ENCODE measurements at places on chromosomes 7 and 10.

DNA sequence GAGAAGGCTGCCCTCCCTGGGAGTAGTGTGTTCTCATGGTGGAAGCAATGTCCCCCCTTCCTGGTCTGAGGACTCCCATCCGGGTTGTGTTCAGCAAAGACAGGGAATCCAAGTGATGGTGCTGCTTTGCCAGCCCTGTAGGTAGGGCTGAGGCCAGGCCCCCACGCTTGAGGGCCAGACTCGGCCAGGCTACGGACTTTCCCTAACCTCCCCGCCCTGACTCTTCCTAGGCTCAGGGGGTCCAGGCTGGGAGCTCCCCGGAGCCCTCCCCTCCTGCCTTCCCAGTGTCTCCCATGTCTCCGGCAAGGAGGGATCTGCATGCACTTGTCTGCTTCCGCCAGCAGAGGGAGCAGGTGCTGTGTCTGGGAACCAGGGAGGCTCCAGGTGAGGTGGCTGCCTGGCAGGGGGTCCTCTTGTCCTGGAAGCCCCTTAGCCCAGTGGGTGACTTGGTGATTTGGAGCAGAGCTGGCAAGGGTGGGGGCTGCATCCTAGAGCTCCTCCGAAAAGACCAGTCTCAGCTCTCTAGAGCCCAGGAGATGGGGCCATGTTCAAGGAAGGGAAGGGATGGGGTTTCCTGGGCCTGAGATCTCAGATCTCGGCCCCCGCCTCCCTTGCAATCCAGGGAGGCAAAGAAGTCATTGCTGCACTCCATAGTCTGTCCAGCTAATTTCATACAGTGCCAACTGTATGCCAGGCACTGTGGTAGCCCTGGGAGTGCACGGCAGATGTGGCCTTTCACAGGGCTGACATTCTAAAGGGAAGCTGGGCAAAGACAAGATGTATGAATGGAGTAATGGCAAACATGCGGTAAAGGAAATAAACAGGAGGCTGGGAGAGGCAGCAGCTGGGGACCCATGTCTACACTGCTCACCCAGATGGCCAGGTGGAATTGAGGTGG, 20.3 kb upstream of the SFRP5 start:
- DNase-seq: peak; percentile 58

GRCh38 chr7:90715067-90715466, 118.9 kb downstream of the CDK14 start:
- no peak for DNase-seq

GRCh38 chr7:45486575-45486974, 87.6 kb upstream of the ADCY1 start:
- no peak for DNase-seq

- no peak for DNase-seq
Measured at GRCh38 chr10:131075218-131075770, 236.2 kb downstream of the TCERG1L start.

GRCh38 chr7:80924090-80924489, 5.2 kb upstream of the SEMA3C start:
- no peak for DNase-seq

GRCh38 chr7:133282094-133282493, 29.2 kb downstream of the EXOC4 start:
- DNase-seq: no peak

DNA sequence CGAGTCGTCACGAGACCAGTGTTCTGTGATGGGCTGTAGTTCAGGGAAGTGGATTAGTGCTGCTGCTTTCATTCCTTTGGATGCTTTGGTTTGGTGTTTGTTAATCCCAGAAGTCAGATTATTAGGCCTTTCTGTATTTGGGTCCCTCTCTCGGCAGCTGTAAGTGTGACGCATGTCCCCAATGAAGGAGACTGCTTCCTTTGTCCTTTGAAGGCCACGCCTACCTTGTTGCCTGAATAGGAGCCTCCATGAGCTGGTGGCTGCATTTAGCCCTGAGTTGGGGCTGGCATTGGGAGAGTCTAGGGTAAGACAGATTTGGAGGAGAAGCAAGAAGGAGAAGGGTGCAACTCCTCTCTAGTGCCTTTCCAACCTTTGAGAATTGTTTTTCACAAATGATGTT, 34.5 kb downstream of the DOCK1 start:
- DNase-seq: no peak

- peak; percentile 8 for DNase-seq
Measured at GRCh38 chr10:944034-944831, 12.7 kb upstream of the LARP4B start.

- DNase-seq: no peak
Measured at GRCh38 chr10:86401588-86402282, 35.1 kb upstream of the GRID1 start.
